Smooth muscle cell of the brain vasculature (primary cell): ENCODE measurements at places on chromosomes 4 and X.

- DNase-seq: no peak
Observed at GRCh38 chrX:1853916-1854315, 239.1 kb downstream of the ASMT start.

- DNase-seq: no peak
Observed at GRCh38 chr4:90137555-90137954, 10.4 kb downstream of the CCSER1 start.

DNA sequence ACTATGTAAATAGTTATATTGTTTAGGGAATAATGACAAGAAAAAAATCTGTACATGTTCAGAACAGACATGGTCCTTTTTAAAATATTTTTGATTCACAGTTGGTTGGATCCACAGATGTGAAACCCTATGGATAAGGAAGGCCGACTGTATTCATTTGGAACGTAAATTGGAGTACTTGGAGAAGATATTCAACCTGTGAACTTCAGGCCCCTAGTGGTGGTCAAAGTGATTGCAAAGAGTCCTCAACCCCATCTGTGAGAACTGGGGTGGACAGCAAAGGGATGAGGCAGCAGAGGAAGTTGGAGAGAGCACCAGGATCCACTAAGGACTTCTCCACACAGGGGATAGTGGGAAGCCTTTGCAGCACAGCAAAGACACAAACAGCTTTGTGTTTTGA lies 6.2 kb upstream of the CXCL13 start:
- DNase-seq: no peak

DNA sequence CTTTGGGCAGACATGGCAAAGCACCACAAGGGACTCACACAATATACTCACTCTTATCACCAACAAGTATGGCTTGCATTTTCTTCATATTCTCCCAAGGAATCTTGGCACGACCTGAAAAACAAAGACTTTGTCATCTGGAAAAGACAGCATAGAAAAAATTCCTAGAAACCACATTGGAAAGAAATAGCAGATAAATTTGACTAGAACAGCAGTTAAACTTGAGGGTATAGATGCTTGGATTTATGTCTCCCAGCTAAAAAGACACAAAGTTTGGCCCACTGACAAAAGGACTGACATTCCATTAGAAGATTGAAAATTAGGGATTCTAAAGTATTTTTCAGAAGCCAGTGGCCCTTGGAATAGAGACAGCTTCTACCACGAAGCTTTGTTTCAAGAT lies 6.9 kb upstream of the VEGFC start:
- no peak for DNase-seq

GRCh38 chrX:15301924-15302323 lies 13.5 kb downstream of the ASB11 start:
- DNase-seq: no peak

DNA sequence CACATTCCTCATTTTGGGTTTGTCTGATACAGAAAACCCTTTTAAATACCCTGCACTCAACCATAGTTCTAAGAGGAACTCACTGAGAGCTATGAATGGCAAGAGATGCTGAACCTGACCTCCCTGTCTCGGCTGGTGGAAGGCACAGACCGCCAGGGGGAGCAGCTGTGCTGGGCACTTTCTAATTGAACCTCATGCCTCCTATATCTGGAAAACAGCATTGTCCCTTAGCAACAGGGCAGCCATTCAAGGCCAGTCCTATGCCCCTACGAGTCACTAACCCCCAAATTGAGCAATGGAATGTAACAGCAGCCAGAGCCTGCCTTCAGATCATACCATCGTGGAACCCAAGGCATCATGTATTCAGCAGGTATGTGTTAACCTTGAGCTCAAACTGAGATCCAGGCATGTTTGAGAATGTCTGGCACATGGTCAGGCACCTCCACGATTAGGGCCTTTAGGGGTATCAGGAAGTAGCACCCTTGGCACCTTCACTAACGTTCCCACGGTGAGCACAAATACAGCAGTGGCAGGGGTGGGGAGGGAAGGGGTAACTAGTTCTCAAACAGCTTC lies 5.1 kb downstream of the USP27X start:
- no peak for DNase-seq

DNA sequence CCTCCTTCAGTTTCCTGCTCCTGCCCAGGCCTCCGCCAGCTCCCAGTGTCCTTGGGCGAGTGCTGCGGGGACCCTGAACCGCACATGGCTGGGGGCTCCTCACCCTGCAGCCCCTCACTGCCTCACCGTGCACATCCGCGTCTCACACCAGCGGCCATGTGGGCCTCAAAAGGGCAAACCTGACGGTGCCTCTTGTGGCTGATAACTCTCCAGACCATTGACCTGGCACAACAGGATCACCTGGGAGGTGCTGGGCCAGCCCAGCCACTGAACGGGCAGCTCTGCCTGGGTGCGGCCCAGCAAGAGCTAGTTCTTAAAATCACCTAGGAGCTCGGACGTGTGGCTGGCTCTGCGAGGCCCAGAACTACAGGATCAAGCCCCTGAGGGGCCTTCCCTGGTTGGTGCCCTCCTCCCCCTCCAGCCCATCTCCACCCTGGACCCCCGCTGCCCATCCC lies 4.1 kb upstream of the S100P start:
- DNase-seq: no peak

GRCh38 chr4:86834901-86835300 lies 14.3 kb downstream of the SLC10A6 start:
- DNase-seq: peak; percentile 13

DNA sequence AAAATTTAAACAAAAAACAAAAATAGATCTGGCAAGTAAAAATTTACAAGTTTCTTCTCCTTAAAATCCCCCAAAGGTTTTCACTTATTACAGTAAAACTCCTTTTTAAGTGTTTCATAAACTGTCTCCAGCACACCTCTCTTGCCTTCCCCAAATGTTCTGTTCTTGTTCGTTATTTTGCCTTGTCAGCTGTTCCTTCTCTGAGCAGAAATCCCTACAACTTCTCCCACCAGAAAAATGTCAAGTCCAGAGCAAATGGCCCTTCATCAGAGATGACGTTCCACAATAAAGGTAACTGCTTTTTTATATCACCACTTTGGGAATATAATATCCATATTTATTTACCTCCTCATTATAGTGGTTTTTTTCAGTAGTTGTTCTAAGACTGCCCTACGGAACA lies 432.1 kb downstream of the ADAM29 start:
- DNase-seq: no peak

DNA sequence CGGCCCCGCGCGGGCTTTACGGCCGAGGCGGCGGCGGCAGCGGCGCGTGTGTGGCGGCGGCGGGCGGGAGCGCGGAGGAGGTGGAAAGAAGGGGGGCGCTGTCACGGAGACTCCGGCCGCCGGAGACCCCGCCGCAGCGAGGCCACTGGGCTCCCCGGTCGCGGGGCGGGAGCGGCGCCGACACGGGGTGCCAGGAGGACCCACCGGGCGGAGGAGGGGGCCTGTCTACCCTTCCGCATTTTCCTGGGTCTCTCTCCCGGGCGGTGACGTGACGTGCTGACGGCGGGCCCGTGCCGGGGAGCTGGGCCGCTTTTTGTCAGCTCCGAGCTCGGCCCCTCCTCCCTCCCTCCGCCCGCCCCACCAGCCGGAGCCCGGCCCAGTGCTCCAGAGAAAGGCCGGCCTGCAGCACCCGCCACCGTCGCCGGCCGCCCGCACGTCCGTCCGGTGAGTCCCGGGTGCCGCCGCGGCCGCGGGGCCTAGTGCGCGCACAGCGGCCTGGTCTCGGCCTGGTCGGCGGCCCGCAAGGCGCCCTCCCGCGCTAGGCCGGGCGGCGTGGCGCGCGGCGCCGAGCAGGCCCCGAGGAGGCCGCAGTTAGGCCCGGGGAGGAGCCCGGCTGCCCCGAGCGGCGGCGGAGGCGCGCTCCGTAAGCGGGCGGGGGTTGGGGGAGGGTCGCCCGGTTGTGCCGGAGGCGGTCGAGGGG lies at the start of gene ZFX:
Gene ZFX, plus strand, starts transcription at position 379 of the 700 bp plus-strand sequence. CDS start 23,014 bp downstream, outside the sequence.
- no peak for DNase-seq

DNA sequence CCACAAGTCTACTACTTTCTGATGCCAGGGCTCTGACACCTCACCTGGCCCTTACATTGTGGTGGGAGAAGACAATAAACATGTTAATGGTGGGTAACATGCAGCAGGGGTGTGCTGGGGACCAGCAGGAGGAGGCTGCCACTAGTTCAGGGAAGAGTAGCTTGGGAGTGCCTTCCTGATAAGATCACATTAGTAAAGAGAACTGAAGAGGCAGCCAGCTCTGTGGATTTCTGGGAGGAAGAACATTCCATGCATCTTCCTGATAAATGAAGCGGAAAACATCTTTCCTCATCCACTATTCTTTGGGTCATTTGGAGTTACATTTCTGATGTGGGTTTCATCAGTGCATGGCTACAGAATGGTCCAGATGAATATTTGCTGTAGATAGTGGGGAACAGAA lies 9.0 kb downstream of the RNF150 start:
- DNase-seq: no peak

DNA sequence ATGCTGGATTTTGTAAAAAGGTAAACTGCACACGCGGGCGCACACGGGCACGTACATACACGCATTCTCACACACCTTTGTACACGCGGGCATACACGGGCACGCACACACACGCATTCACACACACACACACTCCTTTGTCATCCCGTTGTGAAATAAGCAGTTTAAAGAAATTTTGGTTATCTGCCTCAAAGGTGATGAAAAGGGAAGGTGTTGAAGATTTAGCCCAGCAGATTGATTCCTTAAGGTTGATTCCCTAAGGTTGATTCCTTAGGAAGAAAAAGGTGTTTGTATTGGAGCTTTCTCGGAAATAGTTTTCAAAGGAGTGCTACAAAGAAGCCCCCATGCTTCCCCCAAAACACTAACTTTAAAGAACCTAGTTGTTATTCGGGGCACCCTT lies 693 bp downstream of the ATP10D start:
- no peak for DNase-seq

DNA sequence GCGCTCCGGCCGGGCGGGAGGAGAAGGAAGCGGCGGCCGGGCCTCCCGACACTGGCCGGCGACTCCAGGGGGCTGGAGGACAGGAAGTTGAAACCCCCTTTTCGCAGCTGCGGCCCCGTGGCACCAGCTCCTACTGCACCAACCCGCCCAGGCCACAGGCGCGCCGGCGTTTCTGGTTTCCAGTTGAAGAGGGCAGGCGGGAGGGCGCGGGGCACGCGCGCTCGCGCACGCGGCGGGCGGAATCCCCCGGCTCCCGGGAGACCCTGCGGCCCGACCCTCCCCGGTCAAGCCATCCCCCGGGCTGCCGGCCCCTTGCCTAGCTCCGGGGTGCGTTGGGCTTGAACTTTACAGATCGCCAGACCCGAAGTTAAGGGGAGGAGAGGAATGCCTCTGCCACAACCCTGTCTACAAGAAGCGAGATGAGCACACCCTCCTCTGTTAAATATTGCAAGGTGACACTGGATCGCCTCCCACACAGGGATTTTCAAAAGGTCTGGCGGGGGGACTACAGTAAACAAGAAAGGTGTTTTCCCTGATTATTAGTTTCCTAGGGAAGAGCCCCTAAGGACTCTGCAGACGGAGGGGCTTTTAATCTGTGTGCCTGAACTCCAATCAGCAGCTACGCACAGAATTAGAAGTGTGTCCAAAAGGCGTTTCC lies 1.4 kb downstream of the ELOVL6 start:
- no peak for DNase-seq

- no peak for DNase-seq
Observed at GRCh38 chrX:22037911-22038537, 5.9 kb downstream of the PHEX start.

GRCh38 chr4:41787931-41788330 lies 39.4 kb upstream of the PHOX2B start:
- DNase-seq: no peak

GRCh38 chrX:148459343-148459742 lies 41.1 kb upstream of the AFF2 start:
- DNase-seq: no peak

- DNase-seq: no peak
Observed at GRCh38 chrX:129600981-129601424, 53.8 kb downstream of the APLN start.

DNA sequence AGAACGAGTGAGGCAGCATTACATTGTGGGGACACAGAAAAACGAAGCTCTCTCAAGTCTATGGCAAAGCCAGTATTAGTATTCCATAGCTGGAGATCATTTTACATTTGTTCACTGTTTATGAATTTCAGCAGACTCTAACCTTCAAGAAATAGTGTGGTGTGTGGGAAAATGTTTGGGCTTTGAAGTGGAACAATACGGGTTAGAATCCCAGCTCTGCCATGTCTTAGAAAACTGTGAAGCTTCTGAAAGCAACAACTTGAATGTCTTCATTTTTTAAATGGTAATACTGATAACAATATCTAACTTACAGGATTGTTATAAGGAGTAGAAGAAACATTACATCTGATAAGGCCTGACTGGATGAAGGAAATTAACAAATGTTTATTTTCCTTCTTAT lies 217.7 kb downstream of the NR3C2 start:
- DNase-seq: no peak

DNA sequence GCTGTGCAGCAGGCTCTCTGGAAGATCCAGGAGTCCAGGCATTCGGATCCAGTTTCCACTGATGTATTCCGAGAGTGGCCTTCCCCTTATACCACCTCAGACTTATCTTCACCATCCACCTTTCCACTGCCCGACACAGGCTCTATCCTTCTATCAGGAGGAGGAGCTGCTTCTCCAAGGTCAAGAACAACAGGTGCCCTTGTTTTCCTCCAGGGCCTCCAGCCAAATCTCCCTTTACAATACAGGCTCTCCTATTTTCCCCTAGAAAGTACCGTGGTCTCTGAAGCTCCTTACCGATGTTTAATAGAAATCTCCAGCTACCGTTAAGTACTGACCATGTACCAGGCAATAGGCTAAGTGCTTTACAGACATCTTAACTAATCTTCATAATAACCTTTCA lies 61.3 kb downstream of the AFAP1 start:
- DNase-seq: no peak

GRCh38 chr4:15912236-15912635 lies 26.3 kb downstream of the FGFBP1 start:
- no peak for DNase-seq

DNA sequence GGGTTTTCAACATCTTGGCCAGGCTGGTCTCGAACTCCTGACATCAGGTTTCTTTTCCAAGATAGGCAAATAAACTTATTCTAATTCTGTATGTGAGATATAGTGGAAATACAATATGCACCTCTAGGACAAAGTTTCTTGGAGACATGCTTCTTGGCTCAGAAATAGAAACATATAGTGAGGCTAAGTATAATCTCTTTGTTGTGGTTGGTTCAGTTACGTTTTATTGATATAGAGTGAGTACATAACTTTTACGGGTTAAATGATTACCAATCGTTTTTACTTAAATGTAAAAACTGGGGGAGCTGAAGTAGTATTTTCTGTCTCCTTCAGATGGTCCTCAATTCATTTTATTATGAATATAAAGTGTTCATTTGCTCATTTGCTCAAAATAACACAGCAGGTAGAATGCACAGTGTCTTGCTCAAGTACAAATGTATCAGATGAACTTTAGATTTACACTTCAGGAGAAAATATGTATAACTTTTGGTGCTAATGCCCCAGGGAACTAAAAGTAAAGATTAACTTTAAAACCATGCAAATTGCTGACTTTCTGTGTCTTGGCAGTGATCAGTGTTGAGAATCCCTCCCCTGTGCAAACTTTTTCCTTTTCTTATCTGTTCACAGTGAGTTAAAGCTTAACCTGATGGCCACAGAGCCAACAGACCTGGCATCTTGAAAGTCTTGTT lies 77.6 kb downstream of the AFF1 start:
- DNase-seq: no peak

GRCh38 chr4:153374442-153374841 lies 30.0 kb downstream of the MND1 start:
- DNase-seq: no peak

GRCh38 chr4:37735578-37735977 lies 49.4 kb upstream of the RELL1 start:
- no peak for DNase-seq

GRCh38 chr4:189178125-189178746 lies 762.4 kb upstream of the FRG1 start:
- no peak for DNase-seq
